NCI-H748 treated with DMSO at 0.1 percent for 48 hours (cell line): ENCODE measurements at places on chromosomes 7 and 10.

DNA sequence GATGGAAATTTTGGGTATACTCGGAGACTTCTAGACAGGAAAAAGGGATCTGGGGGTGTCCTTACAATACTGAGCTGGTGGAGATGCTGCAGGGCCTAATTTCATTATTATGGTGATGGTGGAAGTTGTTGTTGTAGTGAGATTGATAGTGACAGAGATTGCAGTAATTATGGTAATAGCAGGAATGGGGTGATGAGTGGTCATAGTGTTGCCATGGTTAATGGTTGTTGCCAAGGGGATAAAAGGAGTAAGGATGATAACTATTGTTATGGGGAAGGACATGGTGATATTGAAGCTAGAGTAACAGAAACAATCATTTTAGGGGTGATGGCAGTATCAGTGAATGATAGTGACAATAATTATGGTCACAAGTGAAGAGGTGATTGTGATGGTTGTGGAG, 27.1 kb upstream of the LBX1 start:
- DNase-seq, result no peak

DNA sequence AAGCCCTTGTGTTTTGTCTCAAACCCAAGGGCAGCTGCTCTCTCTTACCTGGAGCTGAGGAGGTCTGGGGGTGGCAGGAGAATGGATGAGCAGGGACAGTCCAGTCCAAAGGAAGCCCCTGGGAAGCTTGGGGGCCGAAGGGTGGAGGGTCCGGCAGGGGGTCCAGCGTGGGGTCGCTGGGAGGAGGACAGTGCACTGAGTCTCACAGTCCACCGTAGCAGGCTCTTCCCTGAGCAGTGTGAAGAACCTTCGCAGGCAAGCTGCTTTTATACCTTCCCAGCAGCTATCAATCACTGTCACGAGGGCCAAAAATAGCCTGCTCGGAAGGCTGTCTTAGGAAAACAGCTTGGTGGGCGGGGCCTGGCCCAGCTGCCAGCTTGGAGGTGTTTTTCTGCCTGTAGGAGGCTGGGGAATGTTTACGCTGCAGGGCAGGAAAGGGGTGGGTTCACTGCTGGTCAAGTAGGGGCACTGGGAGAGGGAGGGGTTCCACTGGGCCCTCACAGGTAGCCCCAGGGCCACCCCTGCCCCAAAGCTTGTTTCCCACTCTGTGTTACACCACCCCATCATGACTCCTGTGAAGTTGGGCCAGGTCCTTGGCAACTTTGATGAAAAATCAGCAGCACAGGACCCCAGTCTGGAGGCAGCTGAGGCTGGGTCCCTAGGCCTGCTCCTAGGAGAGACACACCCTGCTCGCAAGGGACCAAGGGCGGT, at the start of gene DEPP1:
Gene DEPP1, minus strand, starts transcription at position 240 of the 711 bp plus-strand sequence. CDS start 779 bp downstream, outside the sequence.
- DNase-seq, result peak; percentile 65

- no peak for DNase-seq
Observed at GRCh38 chr10:44339218-44339617, 45.7 kb downstream of the CXCL12 start.

- no peak for DNase-seq
Observed at GRCh38 chr10:44316187-44316921, 68.5 kb downstream of the CXCL12 start.

DNA sequence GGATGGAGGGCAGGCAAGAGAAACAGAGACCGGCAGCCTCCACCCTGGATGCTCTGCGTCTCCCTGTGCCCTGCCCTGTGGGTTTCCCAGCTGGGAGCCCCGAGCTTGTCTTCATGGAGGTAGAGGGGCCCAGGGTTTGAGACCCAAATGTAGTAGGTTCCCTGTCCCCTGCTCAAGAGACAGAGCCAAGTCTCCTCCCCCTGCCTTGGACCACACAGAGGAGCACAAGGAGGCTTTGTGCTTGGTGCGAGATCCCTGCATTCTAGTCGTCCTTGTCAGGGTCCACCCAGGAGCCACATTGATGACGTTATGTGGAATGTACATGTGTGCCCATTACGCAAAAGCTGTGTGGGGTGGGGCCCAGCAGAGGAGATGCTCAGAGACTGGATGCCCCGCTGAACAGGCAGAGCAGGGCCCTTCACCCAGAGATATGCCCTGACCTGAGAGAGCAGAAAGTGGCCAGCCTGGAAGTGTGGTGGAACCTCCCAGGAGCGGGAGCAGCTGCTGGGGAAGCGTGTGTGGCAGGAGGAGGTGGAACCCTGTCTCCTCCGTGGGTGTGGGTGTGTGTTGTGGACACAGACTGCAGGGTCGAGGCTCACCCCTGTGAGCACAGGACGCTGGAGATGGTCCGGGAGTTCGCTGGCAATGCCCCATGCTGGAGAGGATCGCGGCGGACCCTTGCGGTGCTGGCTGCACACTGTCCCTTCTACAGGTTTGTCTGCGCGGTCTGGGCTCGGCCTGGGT, 39.3 kb downstream of the VWA2 start:
- DNase-seq, result no peak

DNA sequence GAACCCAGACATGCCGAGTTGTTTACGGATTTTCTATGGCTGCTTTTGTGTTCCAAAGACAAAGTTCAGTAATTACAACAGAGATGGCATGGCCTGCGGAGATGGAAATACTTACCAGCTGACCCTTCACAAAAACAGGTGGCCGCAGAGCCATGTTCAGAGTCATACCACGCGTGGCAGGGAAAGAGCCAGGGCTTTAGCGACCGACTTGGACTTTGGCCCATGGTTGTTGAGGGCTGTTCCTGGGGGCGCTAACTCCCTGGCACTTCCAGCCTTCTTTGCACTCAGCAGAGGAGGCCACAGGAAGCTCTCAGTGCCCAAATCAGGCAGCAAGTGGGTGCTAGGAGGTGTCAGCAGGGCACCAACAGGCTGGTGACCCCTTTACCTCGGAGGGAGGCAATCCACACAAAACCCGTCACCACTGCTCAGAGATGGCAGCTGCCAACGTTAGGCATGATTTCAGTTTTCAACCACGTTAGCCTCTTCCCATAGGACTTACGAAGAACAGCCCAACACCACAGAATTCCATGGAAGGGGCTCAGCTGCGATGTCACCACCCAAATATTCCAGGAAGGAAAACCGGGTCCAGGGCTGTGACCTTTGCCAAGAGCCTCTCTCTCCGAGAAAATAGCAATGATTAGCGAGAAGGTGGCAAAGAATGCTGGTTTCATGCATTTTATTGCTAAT, 21.4 kb upstream of the CNPY1 start:
- DNase-seq, result no peak

- no peak for DNase-seq
Observed at GRCh38 chr7:38321515-38321944, 48.1 kb upstream of the TARP start.

DNA sequence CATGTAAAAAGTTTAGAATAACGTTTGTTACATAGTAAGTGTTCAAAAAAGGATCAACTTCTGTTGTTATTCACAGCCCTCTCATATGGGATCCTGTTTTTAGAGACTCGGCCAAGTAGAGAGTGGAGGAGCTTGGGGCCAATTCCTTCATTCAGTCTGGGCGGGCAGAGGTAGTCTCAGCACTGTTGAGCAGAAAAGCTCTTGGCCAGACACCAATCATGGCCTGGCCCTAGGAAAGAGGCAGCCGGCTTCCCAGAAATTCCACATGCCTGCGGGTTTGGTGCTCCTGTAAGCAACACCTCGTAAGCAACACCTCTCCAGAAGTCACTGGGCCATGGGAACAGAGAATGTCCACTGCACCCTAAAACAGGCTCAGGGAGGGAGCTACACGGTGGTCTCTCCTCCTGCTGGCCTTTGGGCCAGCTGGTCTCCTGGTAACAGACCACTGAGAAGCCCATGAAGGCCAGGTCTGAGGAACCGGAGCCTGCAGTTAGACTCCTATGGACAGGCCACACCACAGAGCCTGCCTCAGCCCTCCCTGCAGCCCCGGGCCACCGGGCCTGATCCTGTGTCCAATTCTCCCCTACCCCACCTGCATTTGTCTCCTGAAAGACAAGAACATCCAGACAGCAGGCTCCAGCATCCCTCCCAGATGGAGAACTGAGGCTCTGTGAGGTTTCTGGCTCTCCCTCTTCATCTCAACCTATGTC, 149.1 kb downstream of the GRID1 start:
- no peak for DNase-seq
